ENCODE measurements at places on chromosomes 5 and 9.

DNA sequence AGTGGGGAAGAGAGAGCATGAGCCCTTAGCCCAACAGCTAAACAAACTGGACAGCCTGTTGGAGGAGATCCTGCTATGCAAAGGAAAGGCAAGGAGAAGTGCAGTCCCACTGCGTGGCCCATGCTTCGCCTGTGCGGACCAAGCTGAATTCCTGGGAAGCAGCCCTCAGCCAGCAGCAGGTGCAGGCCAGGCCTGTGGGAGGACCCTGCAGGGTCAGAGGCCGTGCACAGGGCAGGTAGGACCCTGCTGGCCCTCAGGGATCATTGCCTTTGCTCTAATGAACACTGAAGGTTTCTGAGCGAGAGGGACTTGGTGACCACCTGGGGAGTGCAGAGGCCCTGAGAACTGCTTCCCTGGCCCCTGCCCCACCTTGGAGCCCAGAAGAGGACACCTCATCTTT lies 6.0 kb upstream of the SLC6A19 start:
- DNase-seq, result no peak

DNA sequence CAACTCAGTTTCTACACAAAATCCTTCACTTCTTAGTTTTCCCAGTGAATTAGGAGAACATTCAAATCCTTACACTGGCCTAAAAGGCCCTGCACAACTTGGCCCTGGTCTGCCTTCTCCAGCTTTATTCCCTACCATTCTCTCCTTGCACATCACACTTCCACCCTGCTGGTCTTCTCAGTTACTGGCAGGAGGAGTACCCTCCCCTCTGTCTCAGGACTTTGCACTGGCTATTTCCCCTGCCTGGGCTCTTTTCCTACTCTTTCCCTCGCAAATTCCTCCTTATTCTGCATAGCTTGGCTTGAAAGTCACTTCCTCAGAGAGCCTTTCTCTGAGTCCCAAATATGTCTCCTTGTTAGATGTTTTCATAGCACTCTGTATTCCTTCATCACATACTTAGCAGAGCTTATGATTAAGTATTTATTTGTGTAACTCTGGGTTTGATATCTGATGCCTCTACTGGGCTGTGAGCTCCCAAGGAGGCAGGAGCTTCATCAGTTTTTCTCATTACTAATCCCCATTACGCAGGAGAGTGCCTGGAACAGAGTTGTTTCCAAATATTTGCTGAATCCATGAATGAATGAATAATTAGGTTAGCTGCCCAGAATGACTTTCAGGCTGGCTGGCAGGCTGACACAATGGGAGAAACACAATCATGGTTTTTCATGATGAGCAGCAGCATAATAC lies 159.8 kb upstream of the KLF9 start:
- no peak for DNase-seq

- peak; percentile 54 for DNase-seq
Observed at GRCh38 chr5:10466446-10467073, 24.9 kb downstream of the ROPN1L start.

GRCh38 chr9:23581931-23582330 lies 244.1 kb downstream of the ELAVL2 start:
- no peak for DNase-seq

DNA sequence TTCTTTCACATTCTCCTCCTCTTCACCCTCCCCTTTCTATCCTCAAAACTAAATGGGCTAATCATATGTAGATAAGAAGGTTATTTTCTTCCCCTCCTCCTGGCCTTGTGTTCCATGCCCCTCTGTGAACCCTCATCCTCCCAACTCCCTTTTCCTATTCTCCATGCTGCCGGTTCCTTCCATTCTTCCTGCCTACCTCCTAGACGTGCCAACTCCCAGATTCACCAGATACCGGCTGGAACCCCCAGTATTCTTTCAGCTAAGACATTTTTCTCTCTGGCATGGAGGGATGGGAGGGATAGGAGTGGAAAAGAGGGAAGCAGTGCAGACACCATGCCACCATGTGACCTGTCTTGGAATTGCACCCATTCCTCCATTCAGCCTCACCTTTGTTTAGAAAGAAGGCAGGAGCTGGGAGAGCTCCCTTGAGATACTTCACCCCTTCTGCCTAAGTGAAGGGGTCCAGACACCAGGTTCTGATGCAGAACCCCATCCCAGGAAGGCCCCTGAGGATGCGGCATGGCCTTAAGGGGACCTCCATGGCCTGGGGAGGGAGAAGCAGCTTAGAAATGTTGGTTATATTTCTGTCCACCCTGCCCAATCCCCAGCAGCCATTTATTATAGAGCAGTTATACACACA lies 4.8 kb downstream of the DNAJB5 start:
- DNase-seq, result no peak

DNA sequence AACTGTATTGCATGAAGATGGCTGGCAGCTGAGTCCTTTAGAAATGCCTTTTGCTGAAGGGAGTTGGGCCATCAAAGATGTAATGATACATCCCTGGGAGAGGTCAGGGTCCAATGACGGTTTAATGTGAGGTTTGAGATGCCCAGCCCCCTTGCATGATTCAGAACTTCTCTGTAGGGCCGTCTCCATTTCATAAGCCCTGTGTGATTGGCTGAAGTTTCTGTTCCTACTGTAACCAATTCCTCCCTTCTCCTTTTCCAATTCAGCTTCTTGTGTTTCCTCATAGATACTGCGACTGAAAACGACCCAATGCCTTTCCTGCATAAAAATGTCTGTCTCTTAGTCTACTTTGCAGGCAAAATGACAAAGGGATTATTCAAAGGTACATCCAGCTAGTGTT lies 47.9 kb upstream of the ST8SIA4 start:
- DNase-seq, result no peak

GRCh38 chr5:163770625-163771024 lies 265.2 kb downstream of the MAT2B start:
- DNase-seq, result no peak

DNA sequence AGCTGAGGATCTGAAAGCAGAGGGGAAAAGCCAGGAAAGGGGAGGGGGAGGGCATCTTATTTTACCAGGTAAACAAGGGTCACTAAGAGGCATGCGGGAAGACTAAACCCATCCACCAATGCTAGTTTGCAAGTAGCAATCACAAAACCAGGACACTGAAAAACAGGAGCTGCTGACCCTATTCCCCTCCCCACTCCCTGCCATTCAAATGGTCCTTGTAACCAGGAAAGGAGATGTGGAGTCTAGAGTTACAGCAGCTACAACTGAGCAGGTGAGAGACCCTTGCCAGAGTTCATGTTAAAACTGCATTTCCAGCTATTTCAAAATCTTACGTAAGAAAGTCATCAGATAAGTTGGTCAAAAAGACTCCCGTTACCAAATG lies 85.3 kb upstream of the SIMC1 start:
- no peak for DNase-seq

DNA sequence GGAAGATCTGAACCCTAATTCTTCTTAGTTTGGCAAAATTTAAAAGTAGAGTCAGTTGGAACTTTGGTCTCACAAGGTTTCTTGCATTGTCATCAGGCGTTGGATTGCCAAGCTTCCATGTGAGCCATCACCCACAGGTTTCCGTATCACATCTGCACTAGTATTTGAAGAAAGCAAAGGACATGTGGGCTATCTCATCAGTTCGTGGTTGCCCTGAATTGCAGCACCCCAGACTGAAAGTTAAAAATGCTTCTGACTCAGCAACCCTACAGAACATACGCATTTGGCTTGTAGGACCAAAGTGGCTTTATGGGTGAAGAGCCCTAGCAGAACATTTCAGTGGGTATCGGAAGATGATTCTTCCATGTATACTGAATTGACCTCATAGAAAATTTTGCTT lies 358.0 kb downstream of the ENC1 start:
- DNase-seq, result peak; percentile 1

GRCh38 chr9:124593651-124594058 lies 86.5 kb upstream of the NR5A1 start:
- DNase-seq, result peak; percentile 33

DNA sequence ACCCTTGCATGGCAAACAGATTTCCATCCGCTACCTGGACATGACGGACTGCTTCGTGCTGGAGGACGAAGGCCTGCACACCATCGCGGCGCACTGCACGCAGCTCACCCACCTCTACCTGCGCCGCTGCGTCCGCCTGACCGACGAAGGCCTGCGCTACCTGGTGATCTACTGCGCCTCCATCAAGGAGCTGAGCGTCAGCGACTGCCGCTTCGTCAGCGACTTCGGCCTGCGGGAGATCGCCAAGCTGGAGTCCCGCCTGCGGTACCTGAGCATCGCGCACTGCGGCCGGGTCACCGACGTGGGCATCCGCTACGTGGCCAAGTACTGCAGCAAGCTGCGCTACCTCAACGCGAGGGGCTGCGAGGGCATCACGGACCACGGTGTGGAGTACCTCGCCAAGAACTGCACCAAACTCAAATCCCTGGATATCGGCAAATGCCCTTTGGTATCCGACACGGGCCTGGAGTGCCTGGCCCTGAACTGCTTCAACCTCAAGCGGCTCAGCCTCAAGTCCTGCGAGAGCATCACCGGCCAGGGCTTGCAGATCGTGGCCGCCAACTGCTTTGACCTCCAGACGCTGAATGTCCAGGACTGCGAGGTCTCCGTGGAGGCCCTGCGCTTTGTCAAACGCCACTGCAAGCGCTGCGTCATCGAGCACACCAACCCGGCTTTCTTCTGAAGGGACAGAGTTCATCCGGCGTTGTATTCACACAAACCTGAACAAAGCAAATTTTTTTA lies 242.9 kb downstream of the MARCHF11 start:
- no peak for DNase-seq

- no peak for DNase-seq
Observed at GRCh38 chr5:132250547-132250946, 6.9 kb upstream of the PDLIM4 start.

DNA sequence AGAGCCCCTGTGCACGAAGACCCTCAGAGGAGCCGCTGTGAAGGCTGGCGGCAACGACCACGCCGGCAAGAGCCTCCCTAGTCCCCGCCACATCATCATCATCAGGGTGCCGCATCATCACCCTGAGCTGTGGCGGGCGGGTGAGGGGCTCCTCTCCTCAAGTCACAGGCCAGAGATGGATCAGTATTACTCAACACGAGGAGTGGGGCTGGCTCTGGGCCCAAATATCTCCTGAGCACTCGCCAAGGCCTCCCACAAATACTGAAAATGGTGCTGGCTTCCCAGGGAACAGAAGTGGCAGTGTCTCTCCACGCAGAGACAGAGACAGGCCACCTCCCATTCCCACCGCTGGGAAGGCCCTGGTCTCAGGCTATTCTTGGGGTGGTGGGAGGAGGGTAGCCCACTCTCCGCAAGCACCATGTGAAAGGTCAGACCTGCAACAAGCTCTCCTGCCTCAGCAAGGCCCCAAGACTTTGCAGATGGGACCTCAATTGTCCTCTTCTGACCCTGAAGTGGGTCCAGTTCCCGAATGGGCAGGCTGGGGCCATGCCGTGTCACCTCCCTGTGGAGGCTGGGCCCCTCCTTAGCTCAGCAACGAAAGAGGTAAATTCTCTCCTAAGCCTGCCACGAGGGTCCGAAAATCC lies 39.3 kb upstream of the ZNF354A start:
- no peak for DNase-seq

GRCh38 chr9:113526841-113527240 lies 63.3 kb downstream of the RGS3 start:
- no peak for DNase-seq

DNA sequence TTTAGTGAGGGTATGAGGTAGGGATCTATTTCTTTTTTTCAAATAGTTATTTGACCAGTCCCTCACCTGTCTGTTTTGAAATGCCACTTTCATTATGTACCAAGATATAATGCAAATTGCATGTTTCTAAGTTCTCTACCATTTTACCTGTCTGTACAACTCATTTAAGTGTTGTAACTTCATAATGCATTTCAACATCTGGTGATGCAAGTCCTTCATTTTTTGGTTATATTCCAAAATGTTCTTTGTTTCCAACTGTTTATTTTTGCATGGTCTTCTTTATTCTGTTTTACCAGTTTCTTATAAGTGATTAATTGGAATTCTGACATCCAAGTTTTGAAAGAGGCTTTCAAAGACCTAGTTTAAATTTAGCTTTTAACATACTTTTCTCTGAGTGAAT lies 26.8 kb downstream of the TDRD7 start:
- DNase-seq, result no peak

DNA sequence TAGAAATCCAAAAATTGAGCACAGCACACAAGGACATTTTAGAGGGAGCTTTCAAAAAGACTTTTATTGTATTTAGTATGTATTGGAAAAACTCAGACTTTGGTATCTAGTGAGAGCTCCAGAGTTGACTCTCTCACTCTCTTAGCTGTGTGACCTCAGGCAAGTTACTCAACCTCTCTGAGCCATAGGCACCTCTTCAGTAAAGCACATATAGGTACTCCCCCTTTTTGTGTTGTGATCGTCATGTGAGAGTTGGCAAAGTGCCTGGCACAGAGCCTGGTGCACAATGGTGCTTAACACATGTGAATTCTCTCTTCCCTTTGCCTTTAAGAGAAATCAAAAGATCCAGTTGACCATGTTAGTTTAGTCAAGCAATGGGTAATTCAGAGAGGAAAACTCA lies 186.2 kb downstream of the TMEM38B start:
- no peak for DNase-seq

DNA sequence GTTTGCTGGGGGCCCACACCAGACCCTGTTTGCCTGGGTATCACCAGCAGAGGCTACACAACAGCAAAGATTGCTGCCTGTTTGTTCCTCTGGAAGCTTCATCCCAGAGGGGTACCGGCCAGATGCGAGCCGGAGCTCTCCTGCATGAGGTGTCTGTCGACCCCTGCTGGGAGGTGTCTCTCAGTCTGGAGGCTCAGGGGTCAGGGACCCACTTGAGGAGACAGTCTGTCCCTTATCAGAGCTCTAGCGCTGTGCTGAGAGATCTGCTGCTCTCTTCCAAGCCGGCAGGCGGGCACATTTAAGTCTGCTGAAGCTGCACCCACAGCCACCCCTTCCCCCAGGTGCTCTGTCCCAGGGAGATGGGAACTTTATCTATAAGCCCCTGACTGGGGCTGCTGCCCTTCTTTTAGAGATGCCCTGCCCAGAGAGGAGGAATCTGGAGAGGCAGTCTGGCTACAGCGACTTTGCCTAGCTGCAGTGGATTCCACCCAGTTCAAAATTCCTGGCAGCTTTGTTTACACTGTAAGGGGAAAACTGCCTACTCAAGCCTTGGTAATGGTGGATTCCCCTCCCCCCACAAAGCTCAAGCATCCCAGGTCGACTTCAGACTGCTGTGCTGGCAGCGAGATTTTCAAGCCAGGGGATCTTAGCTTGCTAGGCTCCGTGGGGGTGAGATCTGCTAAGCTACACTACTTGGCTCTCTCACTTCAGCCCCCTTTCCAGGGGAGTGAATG lies 206.0 kb upstream of the TLX3 start:
- no peak for DNase-seq

DNA sequence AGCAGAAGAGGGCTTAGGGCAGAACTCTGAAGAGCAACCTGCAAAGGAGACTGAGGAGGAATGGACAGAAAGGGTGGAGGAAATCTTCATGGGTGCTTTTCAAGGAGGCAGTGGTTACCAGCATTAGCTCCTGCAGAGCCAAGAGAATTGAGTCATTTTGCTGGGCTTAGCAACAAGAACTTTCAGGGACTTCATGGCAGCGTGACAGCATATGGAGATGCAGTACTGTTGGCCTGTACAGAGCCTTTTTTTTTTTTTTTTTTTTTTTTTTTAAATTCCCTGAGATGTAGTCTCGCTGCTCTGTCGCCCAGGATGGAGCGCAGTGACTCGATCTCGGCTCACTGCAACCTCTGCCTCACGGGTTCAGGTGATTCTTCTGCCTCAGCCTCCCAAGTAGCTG lies 296.0 kb upstream of the DMRT1 start:
- DNase-seq, result no peak

GRCh38 chr5:68534956-68535520 lies 319.5 kb downstream of the PIK3R1 start:
- no peak for DNase-seq

Measured in common myeloid progenitor, CD34-positive (primary cell).